GM13976 (cell line): ENCODE measurements at places on chromosomes 7 and 10.

DNA sequence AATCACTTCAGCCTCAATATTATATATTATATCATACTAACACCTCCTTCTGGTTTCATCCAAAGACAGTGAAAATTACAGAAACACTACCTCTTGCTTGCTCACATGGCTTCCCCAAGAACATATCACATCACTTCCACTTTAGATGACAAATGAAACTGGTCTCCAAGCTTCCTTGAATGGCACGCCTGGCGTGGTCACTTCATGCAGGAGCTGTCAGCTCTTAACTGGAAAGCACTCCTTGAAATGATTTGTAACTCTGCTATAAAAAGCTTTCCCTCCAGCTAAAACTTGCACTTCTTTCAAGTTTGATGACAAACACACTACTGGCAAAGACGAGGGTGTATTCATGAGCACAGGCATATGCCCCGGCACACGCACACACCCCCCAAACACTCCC, 84.1 kb upstream of the INHBA start:
- DNase-seq, result no peak

DNA sequence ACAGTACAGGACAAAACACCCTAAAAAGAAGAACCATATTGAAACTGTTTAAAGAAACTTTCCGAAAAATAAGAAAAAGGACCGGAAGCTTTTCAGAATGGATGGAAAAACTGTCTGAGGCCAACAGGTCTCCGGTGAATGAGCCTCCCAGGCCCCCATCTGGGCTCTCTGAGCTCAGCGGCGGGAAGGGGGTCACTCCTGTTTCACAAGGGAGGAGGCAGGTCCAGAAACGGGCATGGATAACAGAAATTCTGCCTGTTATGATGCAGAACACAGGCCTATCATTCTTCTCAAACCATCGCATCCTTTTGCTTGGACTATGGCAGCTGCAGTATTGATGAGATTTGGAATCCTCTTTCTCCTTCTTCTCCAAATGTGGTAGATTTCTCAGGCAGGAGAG, 58.9 kb upstream of the SHH start:
- DNase-seq, result no peak

DNA sequence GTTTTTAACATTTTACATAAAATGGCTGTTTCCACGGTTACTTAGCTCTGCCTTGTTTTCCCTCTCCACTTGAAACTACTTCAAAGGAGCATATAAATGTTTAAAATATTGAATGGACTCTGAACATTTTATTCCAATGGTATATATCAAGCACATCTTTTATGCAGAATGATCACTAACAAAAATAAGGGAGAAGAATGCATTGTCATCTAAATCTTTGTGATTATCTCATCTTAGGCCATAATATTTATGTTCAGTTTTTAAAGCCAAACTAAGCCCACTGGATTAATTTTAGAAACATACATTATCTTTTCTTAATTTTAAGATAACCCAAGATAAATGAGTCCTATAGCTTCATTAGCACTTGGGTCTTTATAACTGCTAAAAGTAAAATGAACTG, 13.4 kb upstream of the EBLN1 start:
- DNase-seq, result no peak

DNA sequence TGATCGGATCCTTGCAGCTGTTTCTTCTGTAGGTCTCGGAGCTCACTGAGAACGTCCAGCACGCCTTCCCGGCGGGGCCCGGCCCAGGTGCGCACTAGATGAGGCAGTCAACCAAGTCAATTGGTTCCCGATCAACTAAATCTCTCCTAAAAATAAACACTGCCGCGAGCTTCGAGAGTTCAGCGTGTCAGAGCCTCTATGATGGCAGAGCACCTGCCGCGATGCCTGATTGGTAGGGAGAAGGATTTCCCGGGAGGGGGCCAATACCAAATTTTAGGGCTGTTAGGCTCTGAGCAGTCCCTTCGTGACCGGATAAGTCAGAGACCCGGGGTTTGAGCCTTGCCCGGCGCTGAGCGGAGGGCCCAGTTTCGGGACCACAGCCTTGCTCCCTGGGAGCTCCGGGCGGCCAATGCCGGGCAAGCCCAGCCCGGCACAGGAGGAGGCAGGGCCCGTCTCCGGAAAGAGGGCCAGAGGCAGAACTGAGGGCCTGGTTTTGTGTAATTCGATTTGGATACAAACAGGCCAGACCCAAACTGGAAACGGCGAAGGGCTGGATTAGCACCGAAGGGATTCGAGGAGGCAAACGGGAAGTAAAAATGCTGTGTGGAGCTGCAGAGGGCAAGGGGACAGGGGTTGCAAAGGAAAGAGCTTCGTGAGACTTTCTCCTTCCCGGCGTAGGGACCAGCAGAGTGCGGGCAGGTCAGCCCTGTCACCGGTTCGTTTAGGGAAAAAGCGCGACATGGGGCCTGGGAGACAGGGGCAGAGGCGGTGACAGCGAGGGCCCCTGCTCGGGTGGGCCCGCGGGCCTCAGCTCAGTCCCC, 569 bp downstream of the SLC26A5 start:
- peak; percentile 50 for DNase-seq

GRCh38 chr10:117807441-117807840, 239.3 kb downstream of the RAB11FIP2 start:
- DNase-seq, result no peak

DNA sequence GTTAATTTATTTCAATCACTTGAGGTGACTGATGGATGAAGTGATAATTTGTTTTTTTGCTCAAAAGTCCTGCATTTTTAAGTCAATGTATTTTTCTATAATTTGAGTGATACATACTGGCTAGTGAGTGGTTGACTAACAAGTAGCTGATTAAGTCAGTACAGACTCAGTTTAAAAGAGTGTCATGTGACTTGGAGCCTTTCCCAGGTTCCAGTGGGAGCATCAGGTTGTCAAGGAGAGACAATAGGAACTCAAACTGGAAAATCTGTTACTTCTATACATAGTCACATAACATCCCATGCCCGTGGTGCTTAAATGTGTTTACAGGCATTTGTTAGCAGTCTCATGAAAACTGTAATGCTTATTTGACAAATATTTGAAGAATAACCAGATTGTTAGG, 154.7 kb downstream of the ANK3 start:
- no peak for DNase-seq

GRCh38 chr7:7902845-7903244, 65.8 kb upstream of the GLCCI1 start:
- no peak for DNase-seq

DNA sequence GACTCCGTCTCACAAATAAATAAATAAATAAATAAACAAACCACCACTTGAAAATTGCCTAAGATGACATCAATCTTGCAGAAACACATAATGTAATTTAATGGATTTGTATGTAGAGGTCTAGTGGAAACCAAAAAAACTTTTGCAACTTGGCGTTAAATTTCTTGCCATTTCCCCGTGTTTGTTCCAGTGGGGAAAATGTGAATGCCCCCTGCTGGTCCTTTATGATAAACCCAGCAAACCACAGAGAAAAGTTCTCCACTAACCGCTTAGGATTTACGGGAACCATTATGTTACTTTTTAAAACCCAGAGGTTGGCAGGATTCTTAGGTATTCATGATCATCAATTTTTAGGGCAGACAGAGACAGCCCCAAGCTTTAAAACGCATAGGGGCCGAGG, 32.5 kb downstream of the LAMB4 start:
- no peak for DNase-seq

DNA sequence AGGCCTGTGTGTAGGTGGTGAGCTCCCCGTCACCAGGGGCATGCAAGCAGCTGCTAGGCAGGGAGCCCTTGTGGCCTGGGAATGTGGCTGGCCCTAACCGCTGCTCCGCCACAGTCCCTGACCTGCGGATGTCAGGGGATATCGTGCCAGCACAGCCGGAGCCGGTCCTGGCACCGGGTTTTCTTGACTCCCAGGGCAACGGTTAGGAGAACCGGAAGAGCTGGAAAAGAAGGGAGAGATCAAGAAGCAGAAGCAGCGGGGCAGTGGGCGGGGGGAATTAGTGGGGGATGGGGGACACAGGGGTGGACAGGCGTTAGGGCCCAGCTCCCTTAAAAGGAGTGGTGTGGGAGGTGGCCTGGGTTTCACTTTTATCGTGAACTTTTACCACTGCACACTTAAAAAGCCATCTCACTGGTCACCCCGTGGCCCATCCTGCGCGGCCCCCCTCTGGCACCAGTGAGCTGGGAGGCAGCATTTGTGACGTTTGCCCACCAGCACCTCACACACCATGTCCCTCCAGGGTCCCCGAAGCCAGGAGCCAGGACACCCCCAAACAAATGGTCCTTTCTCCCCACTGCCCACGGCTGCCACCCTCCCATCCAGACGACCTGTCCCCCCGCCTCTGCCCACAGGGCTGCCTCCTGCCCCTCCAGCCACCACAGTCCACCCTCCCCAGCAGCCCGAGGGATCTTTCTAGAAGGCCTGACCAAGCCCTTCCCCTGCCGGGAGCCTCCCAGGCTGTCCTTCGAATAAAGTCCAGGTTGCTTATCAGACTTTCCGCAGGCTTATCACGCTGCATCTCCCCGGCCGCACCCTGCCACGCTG, 1.8 kb upstream of the MICALL2 start:
- peak; percentile 85 for DNase-seq

DNA sequence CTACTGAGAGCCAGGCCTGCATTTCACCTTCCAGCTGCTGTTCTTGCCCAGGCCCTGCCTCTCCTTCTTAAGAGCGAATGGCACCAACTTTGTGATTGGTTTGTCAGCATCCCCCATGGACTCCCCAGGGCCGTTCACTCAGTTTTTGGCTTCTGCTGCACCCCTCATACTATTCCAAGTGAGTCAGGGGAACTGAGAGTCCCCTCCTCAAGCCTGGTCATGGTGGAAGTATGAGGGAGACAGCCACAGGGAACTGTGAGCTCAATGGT, 62.4 kb upstream of the ANTXRL start:
- DNase-seq, result no peak

- no peak for DNase-seq
Observed at GRCh38 chr7:36021917-36022550, 131.0 kb upstream of the EEPD1 start.

DNA sequence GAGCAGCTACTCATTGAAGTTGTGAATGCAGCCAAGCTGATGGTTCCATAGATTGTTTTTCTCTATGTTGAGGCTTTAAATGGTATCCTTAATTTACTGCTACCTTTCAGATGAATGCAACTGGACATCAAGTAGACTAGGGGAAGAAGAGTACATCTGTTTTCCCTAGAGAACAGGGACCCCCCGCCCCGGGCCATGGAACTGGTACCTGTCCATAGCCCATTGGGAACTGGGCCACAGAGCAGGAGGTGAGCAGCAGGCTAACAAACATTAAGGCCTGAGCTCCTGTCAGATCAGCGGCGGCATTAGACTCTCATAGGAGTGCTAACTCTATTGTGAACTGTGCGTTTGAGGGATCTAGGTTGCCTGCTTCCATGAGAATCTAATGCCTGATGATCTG, 391.3 kb downstream of the AUTS2 start:
- no peak for DNase-seq

GRCh38 chr7:130352194-130353074, 7.8 kb downstream of the CPA5 start:
- DNase-seq, result no peak

DNA sequence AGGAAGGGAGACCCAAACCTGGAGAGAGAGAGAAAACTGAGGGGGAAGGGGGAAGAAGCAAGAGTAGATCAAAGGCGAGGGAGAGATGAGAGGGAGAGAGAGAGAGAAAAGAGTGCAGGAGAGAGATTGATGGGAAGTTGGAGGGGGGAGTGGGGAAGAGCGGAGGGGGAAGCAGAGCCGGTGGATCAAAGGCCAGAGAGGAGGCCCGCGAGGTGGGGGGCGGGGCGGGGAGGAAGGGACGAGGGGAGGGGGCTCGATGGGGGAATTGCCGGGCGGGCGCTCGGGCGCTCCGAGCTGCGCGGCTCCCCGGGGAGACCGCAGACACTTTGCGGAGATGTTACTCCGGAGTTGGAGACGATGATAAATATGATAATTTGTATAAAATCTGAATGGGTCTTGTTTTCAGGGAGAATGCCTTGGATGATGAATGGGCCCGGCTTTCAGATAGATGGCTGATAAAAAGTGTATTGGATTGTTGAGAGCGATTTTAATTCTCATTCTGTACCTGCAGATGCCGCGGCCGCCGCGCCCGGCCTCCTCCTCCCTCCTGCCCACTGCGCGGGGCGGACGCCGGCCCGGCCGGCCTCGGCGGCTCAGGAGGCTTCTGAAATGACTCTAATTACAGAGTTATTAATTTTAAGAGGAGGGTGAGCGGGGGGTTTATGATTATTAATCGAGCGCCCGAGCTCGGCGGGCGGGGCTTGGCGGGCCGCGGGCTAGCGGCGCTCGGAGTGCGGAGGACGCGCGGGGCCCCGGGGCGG, 21.4 kb upstream of the PAX2 start:
- DNase-seq, result no peak
